ENCODE measurements at places on chromosomes 7 and 10.

GRCh38 chr7:12578930-12579640 is 8.6 kb downstream of the SCIN start:
- H3K27ac ChIP-seq: no peak overlapping the region
- H3K4me1 ChIP-seq: no peaks in the 10 kb centered on the region
- H3K4me3 ChIP-seq: no peak overlapping the region
- no peaks in the 10 kb centered on the region for H3K36me3 ChIP-seq

GRCh38 chr10:3647074-3647473 is 137.9 kb downstream of the KLF6 start:
- no peaks in the 10 kb centered on the region for H3K27me3 ChIP-seq
- H3K4me1 ChIP-seq: no peaks in the 10 kb centered on the region
- H3K36me3 ChIP-seq: no peaks in the 10 kb centered on the region

DNA sequence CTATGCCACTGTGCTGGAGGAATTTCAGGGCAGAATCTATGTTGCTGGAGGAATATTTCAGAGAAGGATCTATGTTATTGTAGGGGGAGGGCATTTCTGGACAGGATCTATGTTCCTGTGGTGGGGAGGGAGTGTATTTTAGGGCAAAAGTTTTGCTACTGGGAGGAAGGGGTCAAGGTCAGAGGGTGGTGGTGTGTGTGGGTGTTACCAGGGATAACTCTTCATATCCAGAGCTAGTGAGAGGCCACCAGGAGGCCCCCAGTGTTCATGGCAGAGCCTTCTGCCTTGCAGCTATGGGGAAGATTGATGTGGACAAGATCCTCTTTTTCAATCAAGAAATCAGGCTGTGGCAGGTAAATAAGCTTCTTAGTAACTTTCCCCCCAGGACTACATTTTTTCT is 2.0 kb upstream of the STRA8 start:
- H3K4me1 ChIP-seq: no peaks in the 10 kb centered on the region
- no peak overlapping the region for H3K4me3 ChIP-seq
- no peak for DNase-seq
- no peaks in the 10 kb centered on the region for H3K36me3 ChIP-seq
- H3K27ac ChIP-seq: no peak overlapping the region
- H3K27me3 ChIP-seq: no peaks in the 10 kb centered on the region

DNA sequence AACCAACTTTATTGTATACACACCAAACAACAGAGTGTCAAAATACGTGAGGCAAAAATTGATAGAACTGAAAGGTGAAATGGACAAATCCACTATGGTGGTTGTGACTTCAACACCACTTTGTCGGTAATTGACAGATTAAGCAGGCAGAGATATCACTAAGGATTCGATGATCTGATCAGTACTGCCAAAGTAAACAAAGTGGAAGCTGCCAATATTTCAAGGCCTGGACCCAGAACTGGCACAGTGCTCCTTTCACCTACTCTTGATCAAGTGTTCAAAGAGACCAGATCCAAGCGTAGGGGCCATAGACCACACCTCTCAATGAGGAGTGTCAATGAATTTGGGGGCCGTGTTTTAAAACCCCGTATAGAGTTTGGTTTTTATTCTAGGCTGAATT is 167.0 kb downstream of the CDK14 start:
- no peaks in the 10 kb centered on the region for H3K36me3 ChIP-seq
- H3K27ac ChIP-seq: no peak overlapping the region
- H3K27me3 ChIP-seq: no peaks in the 10 kb centered on the region
- H3K4me3 ChIP-seq: no peak overlapping the region

DNA sequence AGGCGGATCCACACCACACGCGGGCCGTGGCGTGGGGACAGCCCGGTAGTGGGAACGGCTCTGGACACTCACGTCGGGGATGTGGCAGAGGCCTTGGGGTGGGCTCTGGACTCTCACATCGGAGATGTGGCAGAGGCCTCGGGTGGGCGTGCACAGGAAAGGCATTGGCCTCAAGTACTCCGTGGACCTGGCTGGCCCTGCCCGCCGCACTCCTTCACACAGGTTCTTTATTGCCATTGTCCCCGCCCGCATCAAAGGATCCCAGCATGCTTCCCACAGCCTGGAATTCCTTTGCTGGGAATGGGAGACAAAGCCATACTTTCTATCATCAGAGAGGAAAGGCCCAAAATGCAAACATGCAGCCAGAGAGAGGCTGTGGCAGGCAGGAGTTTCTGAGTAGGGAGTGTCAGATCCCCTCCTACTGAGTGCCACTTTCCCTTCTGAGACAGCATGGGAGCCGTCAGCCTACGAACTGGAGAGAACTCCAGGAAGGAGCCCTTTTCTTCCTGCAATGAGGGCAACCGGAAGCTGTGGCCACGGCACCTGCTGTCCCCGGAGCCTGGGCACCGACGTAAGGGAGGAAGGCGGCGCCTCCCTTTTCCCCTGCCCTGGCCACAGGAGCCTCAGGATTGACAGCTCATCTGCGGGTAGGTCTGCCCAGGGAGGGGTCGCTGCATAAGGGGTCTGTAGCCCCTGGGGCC is 51.5 kb downstream of the RBM17 start:
- H3K4me1 ChIP-seq: peaks cover 42% of the 10 kb centered on the region
- peaks cover 5% of the 10 kb centered on the region for H3K36me3 ChIP-seq
- no peak overlapping the region for H3K27ac ChIP-seq
- no peaks in the 10 kb centered on the region for H3K27me3 ChIP-seq

- no peaks in the 10 kb centered on the region for H3K36me3 ChIP-seq
- no peak overlapping the region for H3K4me3 ChIP-seq
- no peak overlapping the region for H3K27ac ChIP-seq
- no peaks in the 10 kb centered on the region for H3K27me3 ChIP-seq
- DNase-seq: no peak
- H3K4me1 ChIP-seq: no peaks in the 10 kb centered on the region
These were observed 112.1 kb downstream of the LMBR1 start for GRCh38 chr7:156780724-156781455.

- H3K4me3 ChIP-seq: no peak overlapping the region
- no peaks in the 10 kb centered on the region for H3K27me3 ChIP-seq
- peak overlapping the region; percentile 0 for H3K27ac ChIP-seq
- DNase-seq: peak; percentile 62
These were observed 90.5 kb upstream of the PHYHIPL start for GRCh38 chr10:59085711-59086502.

GRCh38 chr10:86254526-86255174 is 111.9 kb downstream of the GRID1 start:
- no peaks in the 10 kb centered on the region for H3K4me1 ChIP-seq
- peak; percentile 26 for DNase-seq
- no peaks in the 10 kb centered on the region for H3K36me3 ChIP-seq
- H3K4me3 ChIP-seq: no peak overlapping the region
- no peak overlapping the region for H3K27ac ChIP-seq

DNA sequence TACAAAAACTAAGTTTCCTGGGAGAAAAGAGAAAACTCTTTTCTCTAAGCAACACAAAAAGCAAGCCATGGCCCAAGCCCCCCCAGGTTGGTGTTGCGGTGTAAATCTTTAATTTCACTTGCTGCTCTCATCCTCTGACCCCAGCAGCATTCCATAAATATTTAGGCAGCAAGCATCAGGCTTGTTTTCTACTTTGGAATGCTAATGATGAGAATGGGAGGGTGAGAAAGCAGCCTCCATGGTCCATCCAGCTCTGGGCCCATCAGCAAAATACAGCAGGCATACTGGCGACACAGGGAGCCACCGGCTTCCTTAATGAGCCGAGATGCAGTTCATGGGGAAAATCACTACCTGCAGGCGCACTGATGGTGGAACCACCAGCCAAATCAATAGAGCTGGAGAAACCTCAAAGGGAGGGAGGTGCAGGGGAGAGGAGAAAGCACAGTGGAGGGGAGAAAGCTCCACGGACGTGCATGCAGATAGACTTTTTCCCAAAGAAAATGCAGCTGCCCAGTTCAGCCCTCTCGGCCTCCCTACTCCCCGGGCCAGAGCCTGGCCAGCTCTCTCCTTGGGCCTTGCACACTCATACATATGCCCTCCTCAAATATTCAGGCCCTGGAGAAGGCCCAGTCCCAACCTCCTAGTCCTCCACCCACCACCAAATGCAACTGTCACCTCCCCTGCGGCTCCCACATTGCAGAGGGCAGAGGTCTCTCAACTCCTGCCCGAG is 131.9 kb downstream of the GRID1 start:
- no peaks in the 10 kb centered on the region for H3K36me3 ChIP-seq
- no peaks in the 10 kb centered on the region for H3K27me3 ChIP-seq
- no peak for DNase-seq

- DNase-seq: no peak
- no peak overlapping the region for H3K4me3 ChIP-seq
- H3K36me3 ChIP-seq: no peaks in the 10 kb centered on the region
- no peaks in the 10 kb centered on the region for H3K4me1 ChIP-seq
These were observed 23.4 kb upstream of the CACNA2D1 start for GRCh38 chr7:82467020-82467419.

- DNase-seq: no peak
- no peaks in the 10 kb centered on the region for H3K27me3 ChIP-seq
- H3K36me3 ChIP-seq: no peaks in the 10 kb centered on the region
These were observed 73.8 kb upstream of the ELN start for GRCh38 chr7:73954181-73954580.

DNA sequence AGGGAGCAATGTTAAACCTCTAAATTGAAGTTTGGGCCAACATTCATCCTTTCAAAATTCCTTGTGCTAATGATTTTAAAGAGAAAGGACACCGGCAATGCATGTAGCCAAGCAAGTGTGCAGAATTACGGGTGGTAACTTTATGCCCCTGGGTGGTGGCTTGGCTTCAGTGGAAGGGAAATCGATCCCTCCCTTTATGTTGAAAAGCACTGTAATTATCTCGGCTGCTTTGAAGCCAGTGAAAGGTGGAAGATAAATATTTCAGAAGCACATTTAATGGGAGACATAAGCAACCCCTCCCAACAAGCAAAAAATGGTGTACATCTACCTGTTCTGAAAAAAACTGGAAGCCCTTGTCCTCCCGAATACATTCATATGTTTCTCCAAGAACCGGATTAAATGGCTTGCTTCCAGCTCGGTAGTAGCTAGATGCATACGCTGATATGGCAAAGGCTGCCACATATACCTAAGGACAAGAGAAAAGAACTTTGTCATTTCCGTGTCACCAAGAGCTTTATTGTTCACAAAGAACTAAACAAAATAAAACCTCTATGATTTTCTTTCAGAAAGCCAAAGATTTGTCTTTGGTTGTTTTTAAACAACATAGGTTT is 73.3 kb upstream of the GSDME start:
- 0 out of 2 replicates have a peak, but pooled peaks cover 2% of the 10 kb centered on the region for H3K36me3 ChIP-seq
- no peak overlapping the region for H3K4me3 ChIP-seq
- no peak for DNase-seq
- H3K27ac ChIP-seq: peak overlapping the region; percentile 70

- peak overlapping the region; percentile 64 for H3K27ac ChIP-seq
- H3K4me3 ChIP-seq: no peak overlapping the region
- H3K27me3 ChIP-seq: no peaks in the 10 kb centered on the region
- H3K4me1 ChIP-seq: peaks cover 33% of the 10 kb centered on the region
- DNase-seq: no peak
These were observed 57.1 kb upstream of the NPTX2 start for GRCh38 chr7:98559958-98560357.

GRCh38 chr7:121913947-121914675 is 41.1 kb downstream of the PTPRZ1 start:
- no peaks in the 10 kb centered on the region for H3K36me3 ChIP-seq
- DNase-seq: no peak
- H3K4me3 ChIP-seq: no peak overlapping the region
- no peak overlapping the region for H3K27ac ChIP-seq
- no peaks in the 10 kb centered on the region for H3K4me1 ChIP-seq

DNA sequence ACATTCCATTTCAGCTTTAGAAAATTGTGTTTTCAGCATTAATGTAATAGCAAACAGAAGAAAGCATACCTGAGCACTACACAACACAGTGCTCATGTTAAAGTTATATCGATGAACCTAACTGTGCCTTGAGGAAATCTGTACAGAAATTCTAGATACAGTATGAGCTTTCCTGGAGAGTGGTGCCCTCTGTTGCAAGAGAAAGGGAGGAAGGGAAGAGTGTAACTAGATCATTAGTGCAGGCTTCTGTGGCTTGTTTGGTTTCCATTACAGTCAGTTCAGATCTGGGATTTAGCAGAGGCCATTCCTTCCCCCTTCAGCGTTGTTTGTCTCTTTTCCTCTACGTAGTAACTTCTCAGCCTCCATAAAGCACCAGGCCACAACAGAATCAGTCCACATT is 139.7 kb downstream of the HTR7 start:
- no peak overlapping the region for H3K4me3 ChIP-seq
- no peaks in the 10 kb centered on the region for H3K27me3 ChIP-seq
- H3K36me3 ChIP-seq: no peaks in the 10 kb centered on the region
- no peak for DNase-seq

DNA sequence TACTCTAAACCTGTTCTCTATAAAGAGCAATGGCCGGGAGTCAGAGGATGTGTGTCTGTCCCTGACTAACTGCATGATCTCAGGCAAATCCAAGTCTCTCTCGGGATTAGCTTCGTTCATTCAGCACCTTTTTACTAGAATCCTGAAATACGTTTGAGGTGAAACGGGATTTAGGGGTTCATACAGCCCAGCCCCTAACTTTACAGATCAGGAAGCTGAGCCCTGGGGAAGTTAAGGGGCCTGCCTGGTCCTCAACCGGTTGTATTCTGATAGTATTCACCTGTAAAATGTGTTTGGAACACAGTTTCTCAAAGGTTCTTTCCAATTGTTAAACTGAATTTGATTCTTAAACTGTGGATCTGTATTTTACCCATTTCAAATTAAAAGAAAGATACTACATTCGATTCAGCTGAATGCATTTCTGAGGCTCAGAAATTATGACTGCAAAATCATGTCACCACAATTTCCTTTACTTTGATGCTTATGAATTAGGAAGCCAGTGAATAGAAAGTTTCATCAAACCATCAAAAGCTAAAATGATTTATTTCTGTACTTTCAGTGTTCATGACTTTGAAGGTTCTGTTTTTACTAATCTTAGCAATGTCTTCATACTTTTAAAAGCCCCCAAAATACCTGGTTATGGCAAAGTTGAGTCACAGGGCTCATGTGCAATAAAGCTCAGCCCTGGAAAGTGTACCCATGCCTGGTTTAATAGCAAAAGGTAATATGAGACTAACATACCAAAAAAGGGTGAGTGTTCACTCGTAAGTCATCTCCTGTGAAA is 28.9 kb upstream of the EZH2 start:
- H3K27ac ChIP-seq: no peak overlapping the region
- H3K4me3 ChIP-seq: no peak overlapping the region
- no peaks in the 10 kb centered on the region for H3K36me3 ChIP-seq
- no peaks in the 10 kb centered on the region for H3K4me1 ChIP-seq
- no peaks in the 10 kb centered on the region for H3K27me3 ChIP-seq
- no peak for DNase-seq

DNA sequence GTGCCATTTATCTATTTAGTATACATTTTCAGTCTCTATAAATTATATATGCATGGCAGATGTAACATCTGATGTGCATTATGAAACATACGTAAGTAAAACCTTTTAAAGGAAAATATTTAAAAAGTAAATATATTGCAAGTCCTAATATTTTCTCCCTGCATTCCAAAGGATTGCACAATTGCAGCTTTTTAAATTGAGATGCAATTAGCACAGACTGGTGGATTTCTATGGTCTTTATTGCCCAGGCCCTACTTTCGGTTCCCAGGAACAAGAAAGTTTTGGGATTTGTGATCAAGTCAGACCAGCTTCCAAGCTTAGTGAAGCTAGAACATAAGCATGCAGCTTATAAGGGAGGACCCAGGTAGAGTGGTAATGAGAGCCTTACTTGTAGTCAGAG is 337.8 kb downstream of the NRG3 start:
- no peaks in the 10 kb centered on the region for H3K36me3 ChIP-seq
- no peak overlapping the region for H3K27ac ChIP-seq
- no peak for DNase-seq
- H3K27me3 ChIP-seq: no peaks in the 10 kb centered on the region
